ENCODE measurements at places on chromosomes 3 and 15.

DNA sequence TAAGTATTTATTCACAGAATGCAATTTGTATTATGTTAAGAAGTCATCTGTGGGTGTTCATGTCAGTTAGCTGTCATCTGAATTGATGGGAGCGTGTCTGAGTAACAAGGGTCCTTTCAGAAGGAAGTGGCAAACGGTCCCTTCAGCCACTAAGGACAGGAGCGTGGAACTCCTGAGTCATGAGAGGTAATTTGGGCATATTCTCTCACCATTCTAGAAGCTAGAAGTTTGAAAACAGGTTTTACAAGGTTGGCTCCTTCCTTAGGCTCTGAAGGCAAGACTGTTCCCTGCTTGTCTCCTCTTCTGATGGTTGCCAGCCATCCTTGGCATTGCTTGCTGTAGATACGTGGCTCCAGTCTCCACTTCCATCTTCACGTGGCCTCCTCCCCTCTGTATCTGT, 19.7 kb downstream of the ABHD2 start:
- no peak for DNase-seq

DNA sequence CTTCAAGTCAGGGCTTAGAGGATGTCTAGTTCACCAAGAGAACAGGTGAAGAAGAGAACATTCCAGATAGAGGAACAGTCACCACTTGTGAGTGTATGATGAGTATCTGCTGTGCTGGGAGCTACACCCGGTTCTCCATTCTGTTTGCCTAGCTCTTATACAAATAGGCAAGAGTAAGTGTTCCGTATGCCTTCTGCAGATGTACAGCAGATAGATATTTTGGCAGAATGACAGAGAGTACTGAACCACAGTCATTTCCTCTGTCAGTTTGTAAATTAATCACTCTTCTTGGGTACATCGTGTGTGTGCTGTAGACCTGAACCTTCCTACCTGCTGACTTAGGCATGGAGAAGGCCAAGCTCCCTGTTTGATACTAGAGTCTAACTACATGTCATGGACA, 108.3 kb upstream of the CTDSPL start:
- DNase-seq: no peak

GRCh38 chr3:161070252-161070930, 34.8 kb downstream of the B3GALNT1 start:
- DNase-seq: no peak

GRCh38 chr3:43644443-43644842, 22.6 kb upstream of the ANO10 start:
- no peak for DNase-seq

DNA sequence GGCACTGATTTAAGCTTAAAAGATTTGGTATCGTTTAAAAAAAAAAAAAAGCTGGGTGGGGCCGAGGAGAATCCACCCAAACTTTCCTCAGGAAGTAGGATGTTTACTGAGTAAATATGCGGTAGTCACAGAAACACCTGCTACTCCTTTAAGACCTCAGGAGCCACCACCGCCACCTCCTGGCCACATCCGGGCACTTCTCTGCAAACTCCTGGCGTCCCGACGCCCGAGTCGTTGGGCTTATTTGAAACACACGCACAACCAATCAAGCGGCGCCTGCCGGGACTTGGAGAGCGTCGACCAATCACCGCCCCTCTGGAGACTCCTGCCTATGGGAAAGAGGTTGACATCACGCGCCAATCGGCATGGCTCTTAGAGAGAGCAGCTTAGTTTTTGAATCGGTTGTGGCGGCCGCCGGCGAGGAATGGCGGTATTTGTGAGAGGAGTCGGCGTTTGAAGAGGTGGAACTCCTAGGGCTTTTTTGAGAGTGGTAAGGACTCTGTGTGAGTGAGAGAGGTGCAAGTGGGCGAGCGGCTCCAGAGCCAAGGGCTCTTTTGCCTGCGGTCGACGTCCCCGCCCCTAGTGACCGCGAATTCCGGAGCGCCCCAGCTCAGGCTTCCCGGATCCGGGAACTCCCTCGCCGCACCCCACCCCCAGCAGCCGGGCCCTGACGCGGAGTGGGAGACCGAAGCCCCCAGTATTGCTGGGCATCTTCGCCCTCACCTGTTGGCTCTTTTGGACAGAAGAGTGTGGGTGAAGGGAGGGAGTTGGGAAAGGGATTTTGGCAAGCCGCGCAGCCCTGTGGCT, at the start of gene ECT2:
TSS of gene ECT2 (plus strand) at position 359 of the 807 bp plus-strand sequence. CDS start 3,805 bp downstream, outside the sequence.
- DNase-seq: peak; percentile 100

DNA sequence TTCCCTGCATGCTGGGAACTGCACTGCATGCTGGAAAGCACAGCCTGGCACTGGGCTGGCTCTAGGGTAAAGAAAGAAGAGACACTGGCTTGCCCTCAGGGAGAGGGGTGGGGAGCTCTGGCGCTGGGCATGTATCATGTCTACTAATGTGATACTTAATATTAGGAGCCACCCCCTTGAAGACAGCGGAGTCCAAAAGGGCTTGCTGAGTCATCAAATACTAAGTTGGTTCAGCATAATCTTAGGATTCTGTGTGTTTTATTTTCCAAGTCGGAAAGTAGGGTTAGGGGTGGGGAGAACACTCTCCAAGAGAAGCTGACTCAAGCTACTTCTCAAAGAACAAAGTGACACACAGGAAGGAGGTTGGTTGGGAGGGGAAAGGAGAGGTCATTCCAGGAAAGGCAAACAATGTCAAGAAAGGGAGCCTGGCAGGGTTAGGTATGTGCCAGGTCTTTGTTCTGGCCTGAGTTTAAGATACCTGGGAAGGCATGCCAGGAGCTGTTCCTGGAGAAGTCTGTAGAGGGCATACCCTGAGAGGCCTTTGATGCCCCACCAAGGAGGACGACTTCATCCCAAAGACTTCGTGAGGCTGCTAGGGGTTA, 237.8 kb upstream of the NR2E3 start:
- no peak for DNase-seq
